Activated CD4-positive, alpha-beta T cell treated with anti-CD3 and anti-CD28 coated beads, Interleukin-2, amount 10 ng/mL, durations not matched to agents 7 days and 5 days (primary cell): ENCODE measurements at places on chromosomes 4 and X. TPM values are rescaled to one million over a fixed set of nuclear protein-coding genes. Genes with fewer than 3 reads are reported as not detected.

The CXCL3 gene
- not detected for total RNA-seq

The TMEM154 gene
- total RNA-seq = 28.4 TPM

The XPNPEP2 gene
- 1.3 TPM for total RNA-seq

The BGN gene
- total RNA-seq = not detected

The BCORL1 gene
- 4.0 TPM for total RNA-seq

The DBET gene
- not detected for total RNA-seq

The RHOH gene
- 134 TPM for total RNA-seq

The CDS1 gene
- total RNA-seq = 0.22 TPM

The SLC25A5 gene
- 425 TPM for total RNA-seq

The ANKRD50 gene
- 0.40 TPM for total RNA-seq
